ENCODE measurements at places on chromosomes 2 and 18.

GRCh38 chr18:51196118-51196810 lies 1.2 kb downstream of the MEX3C start:
- DNase-seq: peak; percentile 61

DNA sequence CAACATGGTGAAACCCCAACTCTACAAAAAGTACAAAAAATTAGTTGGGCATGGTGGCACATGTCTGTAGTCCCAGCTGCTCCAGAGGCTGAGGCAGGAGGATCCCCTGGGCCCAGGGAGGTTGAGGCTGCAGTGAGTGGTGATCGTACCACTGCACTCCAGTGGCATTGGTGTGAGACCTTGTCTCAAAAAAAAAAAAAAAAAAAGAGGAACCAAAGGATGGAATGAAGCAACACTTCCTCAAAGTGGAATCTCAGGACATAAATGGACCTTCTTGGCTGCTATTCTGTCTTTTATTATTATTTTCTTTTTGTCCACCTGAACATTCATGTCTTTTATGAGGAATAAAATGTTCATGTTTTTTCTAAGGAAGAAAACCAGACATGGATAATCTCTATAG lies 13.7 kb downstream of the GEMIN6 start:
- DNase-seq: no peak

DNA sequence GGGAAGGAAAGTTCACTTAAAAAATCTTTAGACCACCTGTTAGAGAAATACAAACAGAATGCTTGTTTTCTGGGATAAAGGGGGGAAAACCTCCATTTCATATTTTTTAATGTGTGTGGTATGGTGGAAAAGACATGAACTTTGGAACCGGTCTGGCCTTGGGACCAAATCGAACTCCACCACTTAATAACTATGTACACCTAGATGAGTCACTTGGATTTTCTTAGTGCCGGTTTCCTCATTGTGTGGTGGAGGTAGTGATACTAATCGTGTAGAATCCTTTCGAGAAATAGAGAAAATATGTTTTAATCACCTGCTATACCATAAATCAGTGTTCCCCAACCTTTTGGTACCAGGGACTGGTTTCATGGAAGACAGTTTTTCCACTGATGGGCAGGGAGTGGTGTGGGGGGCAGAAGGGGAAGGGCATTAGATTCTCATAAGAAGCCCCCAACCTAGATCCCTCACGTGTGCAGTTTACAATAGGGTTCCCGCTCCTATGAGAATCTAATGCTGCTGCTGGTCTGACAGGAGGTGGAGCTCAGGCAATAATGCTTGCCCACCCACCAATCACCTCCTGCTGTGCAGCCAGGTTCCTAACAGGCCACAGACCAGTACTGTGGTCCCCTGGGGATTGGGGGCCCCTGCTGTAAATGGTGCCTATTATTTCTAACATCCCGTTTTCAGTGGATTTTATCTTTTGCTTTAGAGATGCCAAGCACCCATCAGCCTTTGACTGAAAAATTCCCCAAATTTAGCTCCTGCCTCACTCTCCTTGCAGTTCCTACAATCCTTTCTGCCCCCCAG lies 308.8 kb downstream of the PRKCE start:
- DNase-seq: no peak

- DNase-seq: no peak
Measured at GRCh38 chr2:30512243-30512886, 65.3 kb downstream of the LCLAT1 start.

GRCh38 chr18:30288662-30289414 lies 753.7 kb downstream of the DSC3 start:
- DNase-seq: no peak

DNA sequence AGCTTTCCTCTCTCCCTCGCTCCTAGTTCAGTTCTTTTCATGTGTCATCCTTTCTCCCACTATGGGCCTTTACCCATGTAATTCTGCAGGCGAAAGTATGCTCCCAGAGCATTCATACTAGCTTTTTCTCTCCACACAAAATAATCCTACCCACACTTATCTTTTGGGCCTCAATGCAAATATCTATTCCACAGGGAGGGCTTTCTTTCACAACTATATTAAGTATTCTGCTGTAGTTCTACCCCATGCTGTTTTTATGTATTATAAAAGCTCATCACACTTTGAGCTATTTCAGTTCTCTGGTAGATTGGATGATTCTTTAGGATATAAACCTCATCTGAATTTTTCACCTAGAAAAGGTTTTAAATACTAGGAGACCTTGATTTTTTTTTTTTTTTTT lies 774.6 kb upstream of the CRIM1 start:
- no peak for DNase-seq

DNA sequence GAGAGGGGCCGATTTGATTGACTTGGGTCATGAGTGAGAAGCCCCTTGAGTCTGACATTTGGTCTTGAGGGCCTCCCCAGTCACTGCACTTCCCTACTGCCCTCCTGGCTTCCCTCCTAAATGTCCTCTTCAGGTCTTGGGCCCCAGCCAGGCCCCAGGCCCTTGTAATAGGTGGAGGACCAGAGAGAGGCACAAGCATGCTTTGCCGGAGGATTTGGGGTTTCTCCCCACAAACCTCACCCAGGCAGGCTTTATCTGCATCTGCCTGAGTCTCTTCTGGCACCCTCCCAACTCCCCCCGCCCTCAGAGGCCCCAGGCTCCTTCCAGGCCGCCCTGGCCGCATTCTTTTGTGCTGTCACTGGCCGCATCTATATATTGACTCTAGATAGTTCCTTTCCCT lies 270.7 kb downstream of the HAUS1 start:
- DNase-seq: no peak

DNA sequence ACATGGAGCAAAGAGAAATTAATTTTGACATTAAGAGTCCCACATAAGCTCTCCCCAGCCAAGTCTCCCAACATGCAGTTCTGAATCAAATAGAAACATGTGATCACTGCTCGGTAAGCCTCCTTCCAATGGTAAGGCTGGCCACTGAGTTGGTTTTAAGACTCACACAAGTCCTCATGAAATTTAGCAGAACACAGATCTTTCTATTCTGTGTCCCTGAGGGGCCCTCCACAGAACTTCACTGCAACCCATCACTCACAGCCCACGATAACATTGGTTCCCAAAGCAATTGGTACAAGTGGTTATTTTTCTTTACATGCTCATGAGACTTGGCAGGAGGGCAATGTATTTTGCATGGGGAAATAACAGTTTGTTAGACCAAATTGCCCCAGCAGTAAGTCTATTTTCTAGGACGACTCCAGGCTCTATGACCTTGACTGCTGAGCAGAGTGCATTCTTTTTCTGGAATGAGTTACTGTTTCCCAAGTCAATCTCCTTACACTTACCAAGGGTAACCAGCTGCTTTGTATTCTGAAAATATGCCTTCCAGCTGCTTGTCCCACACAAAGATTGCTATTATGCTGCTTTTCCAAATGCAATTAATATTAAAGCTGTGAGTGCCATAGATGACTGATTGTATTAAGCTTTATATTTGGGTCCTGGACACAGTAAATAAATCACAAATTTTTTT lies 142.3 kb upstream of the TANK start:
- DNase-seq: no peak

- DNase-seq: no peak
Measured at GRCh38 chr18:33157893-33158292, 282.6 kb downstream of the CCDC178 start.

GRCh38 chr2:137975280-137976271 lies 11.3 kb downstream of the HNMT start:
- no peak for DNase-seq

DNA sequence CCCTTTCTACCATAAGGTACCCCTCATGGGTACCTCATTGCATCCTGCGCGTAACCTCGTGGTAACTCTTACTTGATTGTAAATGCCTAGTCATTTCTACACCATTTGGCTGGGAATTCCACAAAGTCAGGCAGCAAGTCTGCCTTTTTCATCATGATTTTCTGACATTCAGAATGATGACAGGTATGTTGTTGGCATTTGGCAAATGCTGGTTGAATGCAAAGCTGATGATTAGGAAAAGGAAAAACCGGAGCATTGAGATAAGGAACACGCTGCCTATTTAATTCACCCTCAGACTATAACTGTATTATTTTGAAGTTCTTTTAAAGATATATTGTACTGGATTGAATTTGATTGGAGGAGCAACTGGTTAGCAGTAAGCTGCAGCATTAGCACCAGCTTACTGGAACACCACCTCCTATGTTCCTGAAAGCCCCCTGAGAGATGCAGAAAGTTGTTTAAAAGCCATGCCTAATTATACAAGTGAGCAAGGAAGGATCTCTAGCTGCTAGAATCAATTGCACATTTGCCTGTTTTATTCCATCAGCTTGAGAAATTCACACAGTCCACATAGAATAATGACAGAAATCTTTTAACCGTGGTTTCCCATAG lies 520.1 kb downstream of the LRP1B start:
- DNase-seq: no peak

GRCh38 chr18:32760391-32760790 lies 12.4 kb downstream of the KLHL14 start:
- DNase-seq: no peak

GRCh38 chr2:105828558-105828957 lies 83.8 kb downstream of the NCK2 start:
- DNase-seq: no peak

- DNase-seq: no peak
Measured at GRCh38 chr18:1361936-1362335, 457.3 kb downstream of the ADCYAP1 start.

DNA sequence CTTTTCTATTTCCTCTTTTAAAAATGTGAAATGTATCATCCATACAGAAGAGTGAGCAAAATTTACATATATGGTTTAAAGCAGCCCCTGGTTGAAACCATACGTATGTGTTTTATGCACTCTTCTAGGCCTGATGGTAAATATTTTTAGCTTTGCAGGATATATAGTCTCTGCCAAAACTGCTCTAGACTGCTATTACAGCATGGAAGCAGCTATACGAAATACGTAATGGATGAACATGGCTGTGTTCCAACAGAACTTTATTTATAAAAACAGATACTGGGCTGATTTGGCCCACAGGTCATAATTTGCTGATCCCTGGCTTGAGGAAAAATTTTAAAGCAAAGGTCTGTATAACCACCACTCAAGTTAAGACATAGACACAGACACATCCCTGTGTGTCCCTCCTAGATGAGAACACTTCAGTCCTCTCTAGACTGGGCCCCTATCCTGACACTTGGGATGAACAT lies 42.5 kb upstream of the ATP8B1 start:
- no peak for DNase-seq

DNA sequence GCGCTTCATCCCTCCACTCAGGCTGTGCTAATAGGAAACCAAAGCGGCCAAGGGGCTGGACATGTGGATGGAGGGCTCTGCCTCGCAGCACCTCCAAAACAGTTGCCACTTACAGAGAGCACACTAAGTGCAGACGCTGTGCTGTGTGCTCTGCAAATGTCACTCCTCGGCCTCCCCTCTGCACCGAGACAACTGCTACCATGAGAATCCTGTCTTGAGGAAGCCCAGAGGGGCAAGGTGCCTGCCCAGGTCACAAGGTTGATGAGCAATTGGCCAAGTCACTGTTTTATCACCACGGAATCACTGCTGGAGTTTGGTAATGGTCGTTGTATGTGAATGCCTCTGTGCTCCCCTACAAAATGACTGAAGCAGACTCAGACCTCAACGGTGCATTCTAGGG lies 132.2 kb downstream of the SEPTIN10 start:
- DNase-seq: no peak

DNA sequence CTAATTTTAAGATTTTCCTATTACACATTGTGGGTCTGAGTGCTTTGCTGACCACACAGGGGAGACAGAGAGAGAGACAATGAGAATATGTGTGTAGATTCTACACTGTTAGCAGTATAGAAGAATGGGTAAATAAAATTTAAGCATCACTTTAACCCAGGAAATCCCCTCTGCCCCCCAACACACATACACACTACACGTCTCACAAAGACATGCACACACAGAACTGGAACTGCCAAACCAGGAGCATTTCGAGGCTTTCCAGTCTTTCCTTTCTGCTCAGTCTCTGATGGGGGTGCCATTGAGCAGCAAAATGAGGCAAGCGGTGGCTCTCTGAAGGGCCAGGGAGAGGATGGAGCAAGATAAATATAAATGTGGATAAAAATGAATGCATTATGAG lies 2.5 kb downstream of the MERTK start:
- DNase-seq: no peak

GRCh38 chr18:490024-490366 lies 10.5 kb downstream of the COLEC12 start:
- DNase-seq: no peak

- no peak for DNase-seq
Measured at GRCh38 chr2:118993392-118993752, 51.4 kb downstream of the MARCO start.

DNA sequence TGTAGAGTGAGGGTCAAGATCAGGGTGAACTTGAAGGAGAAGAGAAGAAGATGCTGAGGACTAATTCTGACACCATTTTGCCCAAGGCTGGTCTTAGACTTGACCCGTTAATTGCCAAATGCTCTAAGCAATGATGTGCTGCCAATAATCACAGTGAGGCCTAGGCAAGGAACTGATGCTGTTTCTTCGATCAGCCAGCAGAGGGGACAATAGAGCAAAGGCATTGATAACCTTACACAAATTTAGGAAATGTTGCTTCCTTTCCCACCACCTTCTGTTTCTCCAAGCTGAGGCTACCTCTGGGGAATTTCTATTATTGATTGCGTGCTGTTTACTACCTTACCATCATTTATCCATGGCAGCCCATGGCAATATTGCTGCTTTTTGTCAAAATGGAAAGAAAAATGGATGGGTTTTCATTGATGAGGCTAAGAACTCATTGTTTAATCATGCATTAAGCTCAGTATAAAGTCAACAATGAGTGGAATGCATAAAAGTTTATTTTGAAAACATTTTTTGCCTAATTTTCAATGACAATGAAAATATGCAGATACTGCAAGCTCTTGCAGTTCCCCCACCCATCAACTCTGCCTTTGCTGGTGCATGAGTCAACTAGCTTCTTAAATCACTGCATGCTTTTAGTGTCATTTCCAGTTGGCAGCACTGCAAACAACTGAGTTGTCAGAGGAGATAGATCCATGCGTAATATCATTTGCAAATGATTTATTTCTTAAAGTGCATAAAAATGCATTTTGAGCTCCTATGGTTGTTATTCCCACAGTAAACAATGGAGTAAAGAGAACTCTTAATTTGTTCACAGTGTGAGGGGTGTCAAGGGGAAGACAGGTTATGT lies 116.4 kb upstream of the NYAP2 start:
- DNase-seq: peak; percentile 33

DNA sequence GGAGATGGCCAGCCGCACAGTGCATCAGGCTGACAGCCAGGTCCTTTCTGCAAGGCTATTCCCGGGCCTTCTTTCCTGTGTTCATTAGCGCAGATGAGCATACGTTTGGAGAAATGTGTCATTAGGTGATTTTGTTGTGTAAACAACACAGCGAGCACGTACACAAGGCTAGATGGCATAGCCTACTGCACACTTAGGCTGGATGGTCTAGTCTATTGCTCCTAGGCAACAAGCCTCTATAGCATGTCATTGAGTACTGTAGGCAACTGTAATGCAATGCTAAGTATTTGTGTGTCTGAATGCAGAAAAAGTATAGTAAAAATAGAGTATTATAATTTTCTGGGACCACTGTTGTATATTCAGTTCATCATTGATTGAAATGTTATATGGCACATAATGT lies 50.9 kb upstream of the PHLPP1 start:
- no peak for DNase-seq

GRCh38 chr2:12719400-12720277 lies 2.9 kb downstream of the TRIB2 start:
- DNase-seq: peak; percentile 20

GRCh38 chr18:6627645-6628044 lies 101.9 kb upstream of the ARHGAP28 start:
- no peak for DNase-seq

- no peak for DNase-seq
Measured at GRCh38 chr2:11410101-11410500, 55.9 kb downstream of the E2F6 start.

GRCh38 chr2:8932702-8933101 lies 70.8 kb downstream of the MBOAT2 start:
- no peak for DNase-seq

- DNase-seq: no peak
Measured at GRCh38 chr2:98121149-98121548, 34.2 kb downstream of the VWA3B start.
